ENCODE measurements at places on chromosomes 2 and 18.

- DNase-seq = no peak
Measured at GRCh38 chr2:235935773-235936172, 232.4 kb downstream of the GBX2 start.

DNA sequence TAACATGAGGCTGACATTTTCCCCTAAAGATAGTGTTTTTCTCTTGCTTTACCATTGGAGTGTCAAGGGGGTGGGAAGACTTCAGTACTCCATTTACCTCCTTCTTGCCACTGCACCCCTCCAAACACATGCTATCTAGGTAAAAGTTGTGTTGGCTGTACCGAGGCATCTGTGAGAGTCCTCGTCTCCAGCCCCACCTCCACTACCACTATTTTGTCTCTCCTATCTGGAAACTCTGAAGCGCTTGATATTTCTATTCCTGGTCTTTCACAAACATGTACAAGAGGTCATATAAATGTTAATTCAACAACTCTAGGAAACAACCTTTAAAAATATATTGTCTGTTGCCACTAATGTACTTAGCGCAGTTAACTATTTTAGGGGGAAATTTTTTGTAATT lies 132.6 kb downstream of the PKP4 start:
- DNase-seq = no peak

- DNase-seq = no peak
Measured at GRCh38 chr2:69022548-69022947, 9.6 kb downstream of the ANTXR1 start.

- no peak for DNase-seq
Measured at GRCh38 chr2:202418027-202418426, 41.9 kb downstream of the BMPR2 start.

GRCh38 chr2:105431367-105432043 lies 32.7 kb upstream of the FHL2 start:
- no peak for DNase-seq

All from effector memory CD8-positive, alpha-beta T cell (primary cell).